ENCODE measurements at places on chromosomes 2 and 18.

DNA sequence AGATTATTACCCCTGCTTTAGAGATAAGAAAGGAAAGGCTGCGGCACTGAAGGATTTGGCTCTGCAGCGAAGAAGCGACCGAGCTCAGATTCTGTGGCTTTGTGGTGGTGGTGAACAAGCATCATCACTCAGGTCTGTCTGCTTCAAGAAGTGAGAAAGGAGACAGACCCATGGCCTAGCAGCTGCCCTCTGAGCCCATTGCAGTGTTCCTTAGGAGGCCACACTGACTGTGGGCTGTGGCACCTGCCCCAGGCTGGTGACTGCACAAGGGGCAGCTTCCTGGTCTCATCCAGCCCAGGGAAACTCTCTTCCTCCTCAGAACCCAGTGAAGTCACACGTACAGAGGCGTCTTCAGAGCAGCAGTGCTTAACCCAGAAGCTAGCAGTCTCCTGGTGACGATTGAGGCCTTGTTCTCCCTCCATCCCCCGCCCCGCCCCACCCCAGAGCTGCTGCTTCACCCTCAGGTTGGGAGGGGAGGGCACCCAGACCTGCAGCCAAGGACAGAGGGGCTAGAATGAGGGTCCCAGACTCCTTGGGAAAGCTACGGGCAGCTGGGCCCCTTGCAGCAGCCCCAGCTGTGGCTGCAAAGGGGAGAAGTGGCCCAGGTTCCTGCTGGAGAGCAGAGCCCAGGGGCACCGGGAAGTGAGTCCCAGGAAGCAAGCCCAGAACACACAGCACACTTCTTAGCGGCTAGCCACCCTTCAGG is 22.2 kb downstream of the BIN1 start:
- DNase-seq: no peak

DNA sequence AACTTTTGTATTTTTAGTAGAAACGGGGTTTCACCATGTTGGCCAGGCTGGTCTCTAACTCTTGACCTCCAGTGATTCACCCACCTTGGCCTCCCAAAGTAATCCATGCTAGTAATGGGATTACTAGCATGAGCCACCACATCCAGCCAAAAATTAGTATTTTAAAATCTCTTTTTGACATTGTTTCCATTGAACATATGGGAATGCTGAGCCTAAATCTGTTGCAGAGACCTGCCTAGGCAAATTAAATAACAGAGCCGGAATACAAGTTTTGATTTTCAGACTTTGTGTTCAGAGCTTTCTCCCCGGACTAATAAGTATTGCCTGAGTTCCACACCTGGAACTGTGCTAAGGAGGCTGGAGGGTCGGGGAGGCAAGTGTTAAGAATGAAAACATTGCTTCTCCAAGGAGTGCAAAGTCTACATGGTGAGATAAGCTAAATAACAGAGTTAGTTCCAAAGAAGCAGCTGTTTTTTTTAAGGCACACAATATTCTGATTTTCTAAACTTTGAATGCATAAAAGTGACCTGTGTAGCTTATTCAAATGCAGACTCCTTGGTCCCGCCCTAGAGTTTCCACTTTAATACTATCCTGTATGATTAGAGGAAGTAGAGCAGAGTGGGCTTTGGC is 150.6 kb upstream of the CELF4 start:
- no peak for DNase-seq

GRCh38 chr2:85888684-85889626 is at the start of gene ST3GAL5:
TSS of gene ST3GAL5 (minus strand) at chr2:85888990. CDS start at chr2:85888905, 85 bp downstream.
- DNase-seq: no peak

GRCh38 chr2:216082117-216082711 is 495 bp downstream of the TMEM169 start:
- no peak for DNase-seq

- DNase-seq: no peak
Measured at GRCh38 chr2:3483227-3483985, 35.9 kb downstream of the ADI1 start.

DNA sequence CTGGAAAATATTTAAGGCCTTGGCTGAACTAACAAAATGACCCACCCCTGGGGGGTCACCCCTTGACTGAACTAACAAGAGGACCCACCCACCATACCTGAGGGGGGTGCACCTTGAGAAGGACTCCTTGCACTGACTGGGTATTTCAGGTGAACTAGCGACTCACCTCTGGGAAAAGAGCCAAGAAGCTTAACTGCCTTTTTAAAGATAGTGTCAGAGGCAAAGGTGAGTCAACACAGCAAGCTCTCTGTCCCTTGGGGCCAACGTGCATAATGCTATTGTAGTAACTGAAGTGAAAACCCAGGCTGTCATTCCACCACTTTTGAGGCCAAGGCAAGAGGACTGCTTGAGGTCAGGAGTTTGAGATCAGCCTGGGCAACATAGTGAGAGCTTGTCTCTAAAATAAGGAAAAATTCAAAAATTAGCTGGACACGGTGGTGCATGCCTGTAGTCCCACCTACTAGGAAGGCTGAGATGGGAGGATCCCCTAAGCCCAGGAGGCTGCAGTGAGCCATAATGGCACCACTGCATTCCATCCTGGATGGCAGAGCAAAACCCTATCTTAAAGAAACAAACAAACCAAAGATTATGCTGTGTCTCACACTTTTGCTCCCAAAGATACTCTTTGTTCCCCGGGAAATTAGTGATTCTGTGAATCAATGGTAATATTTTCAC is 36.4 kb upstream of the ZCCHC2 start:
- no peak for DNase-seq

DNA sequence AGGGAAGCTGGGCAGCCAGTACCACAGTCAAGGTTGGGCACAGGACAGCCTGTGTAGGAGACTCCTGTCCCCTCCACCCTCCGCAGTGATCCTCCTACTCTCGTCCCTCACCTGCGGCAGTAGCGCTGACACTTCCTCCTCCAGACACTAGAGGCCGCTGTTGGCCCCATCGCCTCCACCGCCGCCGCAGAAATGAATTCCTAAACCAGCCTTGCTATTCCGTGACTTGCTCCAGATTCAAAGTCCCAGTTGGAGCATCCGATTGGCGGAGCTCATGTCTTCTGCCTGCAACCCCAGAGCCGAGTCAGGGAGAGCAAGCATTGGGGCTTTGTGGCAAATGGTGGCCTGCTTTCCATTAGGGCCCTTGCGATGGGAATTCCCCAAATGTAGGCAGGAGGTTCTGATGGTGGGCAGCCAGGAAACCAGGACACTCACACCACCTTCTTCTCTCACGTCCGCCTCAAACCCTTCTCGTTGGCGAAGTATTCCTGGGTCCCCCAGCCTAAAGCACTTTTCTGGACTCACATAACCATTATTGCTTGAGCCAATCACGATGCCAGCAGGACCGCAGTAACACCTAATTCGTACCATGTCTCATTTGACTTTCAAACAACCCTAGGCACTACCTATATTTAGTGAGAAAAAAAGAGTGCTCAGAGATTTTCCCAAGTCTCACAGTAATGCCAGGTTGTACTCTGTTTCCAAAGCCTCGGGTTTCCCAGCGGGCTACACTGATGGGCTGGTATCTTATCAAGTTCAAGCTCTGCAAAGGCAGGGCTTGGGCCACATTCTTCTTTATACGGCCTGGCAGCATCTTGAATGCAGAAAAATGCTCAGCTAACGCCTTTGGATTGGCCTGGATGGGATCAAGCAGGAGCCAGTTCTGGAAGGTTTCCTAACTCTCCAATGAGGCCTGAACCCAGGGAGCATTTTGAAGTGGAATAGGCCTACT is 1.2 kb upstream of the DNAJB2 start:
- peak; percentile 33 for DNase-seq

DNA sequence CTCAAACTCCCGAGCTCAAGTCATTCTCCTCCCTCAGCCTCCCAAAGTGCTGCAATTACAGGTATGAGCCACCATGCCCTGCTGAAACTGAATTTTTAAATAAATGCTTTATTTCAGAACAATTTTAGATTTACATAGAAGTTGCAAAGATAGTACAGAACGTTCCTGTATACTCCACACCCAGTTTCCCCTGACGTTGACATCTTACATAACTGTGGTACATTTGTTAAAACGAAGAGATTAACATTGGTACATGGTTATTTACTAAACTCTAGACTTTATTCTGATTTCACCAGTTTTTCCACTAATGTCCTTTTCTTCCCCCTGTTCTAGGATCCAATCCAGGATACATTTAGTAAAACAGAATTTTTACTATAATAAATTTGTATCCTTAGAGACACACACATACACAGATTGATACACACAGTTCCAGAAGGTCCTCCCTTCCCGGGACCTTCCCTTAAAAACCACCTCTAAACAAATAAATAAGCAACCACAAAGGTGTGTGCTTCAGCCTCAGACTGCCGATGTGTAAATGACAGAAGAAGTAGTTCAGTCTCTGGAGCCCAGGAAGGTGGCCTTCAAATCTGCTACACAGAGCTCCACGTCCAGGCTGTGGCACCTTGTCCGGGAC is 6.9 kb downstream of the NEU2 start:
- DNase-seq: no peak

DNA sequence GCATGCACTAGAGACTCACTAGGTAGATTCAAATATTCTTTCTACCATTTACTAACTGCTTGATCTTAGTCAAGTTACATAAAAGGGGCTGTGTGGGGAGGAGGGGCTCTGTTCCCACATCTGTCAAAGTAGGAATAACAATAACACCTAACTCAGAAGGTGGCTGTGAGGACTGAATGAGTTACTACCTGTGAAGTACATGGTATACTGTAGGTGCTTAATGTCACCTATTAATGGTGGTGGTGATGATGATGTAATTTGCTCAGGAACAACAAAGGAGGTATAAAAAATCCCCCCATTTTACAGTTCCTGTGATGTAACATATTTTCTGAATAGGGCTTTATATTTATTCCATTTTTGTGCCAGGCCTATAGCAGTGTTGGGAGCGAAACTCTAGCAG is 40.7 kb downstream of the STAT1 start:
- DNase-seq: no peak

- DNase-seq: no peak
Measured at GRCh38 chr2:146989741-146990140, 855.1 kb upstream of the ACVR2A start.

GRCh38 chr2:210792000-210792399 is 235.6 kb downstream of the CPS1 start:
- no peak for DNase-seq

GRCh38 chr2:203016716-203017115 is 2.0 kb downstream of the NBEAL1 start:
- DNase-seq: no peak

DNA sequence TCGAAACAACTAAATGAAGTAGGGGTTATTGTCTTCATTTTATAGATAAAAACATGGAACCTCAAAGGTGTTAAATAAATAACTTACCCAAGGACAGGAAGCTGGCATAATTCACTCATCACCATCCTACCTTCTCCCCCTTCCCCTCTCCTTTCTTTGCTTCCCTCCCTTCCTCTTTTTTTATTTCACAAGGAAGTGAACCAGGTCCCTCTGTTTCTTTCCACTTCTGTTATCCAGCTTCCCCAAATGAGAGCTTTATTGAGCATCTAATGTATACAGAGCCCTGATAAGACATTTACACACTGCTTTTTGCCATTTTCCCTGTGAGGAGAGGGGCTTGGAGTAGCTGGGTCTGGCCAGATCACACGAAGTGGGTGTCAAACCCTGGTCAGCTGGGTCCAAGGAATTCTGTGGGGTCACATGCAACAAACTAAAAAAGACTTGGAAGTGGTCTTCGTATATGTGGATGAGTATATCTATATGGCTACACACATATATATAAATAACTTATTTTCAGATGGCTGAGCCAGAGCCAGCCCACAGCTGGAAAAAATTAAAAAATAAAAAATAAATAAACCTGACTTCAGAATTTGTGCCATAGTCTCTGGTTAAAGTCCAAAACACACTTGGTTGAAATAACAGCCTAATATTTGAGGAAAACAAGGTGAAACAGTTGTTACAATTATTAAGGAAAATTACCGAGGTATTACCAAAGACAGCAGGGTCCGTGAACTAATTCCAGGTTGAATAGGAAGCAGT is 49.3 kb upstream of the FOSL2 start:
- no peak for DNase-seq

DNA sequence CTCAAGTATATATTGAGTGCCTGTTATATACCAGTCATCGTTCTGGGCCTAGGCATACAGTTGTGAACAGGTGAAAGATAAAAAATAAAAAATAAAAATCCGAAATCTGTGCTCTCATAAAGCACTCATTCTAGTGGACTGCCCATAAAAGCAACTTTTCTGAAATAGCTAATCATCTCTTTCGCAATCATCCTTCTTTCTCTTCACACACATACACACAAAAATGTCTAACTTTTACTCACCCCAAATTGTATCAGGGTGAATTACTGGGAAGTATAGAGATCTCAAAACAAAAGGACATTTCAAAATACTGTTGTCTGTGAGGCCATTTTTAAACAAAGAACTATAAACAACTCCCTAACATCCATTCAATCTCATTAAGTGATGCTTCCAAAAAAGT is 29.6 kb upstream of the ORC2 start:
- no peak for DNase-seq

DNA sequence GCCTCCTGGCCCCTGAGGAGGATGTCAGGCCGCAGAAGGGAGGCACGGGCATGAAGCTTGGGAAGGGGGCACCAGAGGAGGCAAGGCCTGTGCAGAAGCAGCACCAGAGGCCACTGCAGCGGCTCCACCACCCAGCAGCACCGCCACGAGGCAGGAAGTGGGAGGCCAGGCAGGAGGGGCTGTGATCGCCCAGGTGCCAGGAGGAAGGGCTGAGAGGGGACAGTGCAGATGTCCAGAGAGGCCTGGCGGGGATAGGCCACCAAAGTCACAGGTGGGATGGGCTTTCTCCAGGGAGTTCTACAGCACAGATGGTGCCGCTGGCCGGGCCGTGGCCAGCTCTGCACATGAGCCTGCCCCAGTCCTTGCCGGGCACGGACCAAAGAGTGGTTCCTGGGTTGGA is 6.0 kb upstream of the ALPI start:
- no peak for DNase-seq

DNA sequence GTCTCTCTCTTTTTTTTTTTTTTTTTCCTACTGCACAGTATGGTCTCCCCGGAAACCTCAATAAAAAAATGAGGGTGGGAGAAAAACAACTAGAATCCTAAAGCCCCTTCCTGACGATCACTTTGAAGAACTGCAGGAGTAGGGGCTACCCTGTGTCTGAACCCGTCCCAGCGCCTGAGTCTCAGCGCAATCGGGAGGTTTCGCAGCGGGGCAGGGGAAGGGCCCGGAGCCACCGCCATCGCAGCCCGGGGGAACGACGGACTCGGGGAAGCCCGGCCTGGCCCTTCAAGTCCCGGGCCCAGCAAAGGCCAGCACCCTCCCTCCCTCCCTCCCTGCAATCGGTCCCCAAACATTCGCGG is 411 bp downstream of the NARS1 start:
- DNase-seq: no peak

GRCh38 chr18:34809451-34810072 is 99.5 kb downstream of the DTNA start:
- no peak for DNase-seq

DNA sequence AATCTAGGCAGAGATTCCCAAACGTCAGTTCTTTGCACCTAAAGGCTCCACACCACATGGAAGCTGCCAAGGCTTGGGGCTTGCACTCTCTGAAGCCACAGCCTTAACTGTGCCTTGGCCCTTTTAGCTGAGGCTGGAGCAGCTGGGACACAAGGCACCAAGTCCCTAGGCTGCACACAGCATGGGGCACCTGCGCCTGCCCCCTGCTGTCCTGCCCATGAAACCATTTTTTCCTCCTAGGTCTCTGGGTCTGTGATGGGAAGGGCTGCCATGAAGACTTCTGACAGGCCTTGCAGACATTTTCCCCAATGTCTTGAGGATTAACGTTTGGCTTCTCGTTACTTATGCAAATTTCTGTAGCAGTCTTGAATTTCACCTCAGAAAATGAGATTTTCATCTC is 241.5 kb downstream of the OSR1 start:
- DNase-seq: no peak

Measured in BJ (cell line).